ENCODE measurements at places on chromosomes 2 and 18. TPM values are rescaled to one million over a fixed set of nuclear protein-coding genes. Genes with fewer than 3 reads are reported as not detected.

CHAC2 gene
- 4.3 TPM for total RNA-seq

SERPINB12 gene
- not detected for total RNA-seq

L3MBTL4 gene
- 9.7 TPM for total RNA-seq

GRCh38 chr18:24959051-24959476 is 392.9 kb downstream of the ZNF521 start:
- H3K4me1 ChIP-seq = no peaks in the 10 kb centered on the region
- H3K36me3 ChIP-seq = no peaks in the 10 kb centered on the region
- no peak overlapping the region for H3K27ac ChIP-seq
- H3K4me3 ChIP-seq = no peak overlapping the region

DNA sequence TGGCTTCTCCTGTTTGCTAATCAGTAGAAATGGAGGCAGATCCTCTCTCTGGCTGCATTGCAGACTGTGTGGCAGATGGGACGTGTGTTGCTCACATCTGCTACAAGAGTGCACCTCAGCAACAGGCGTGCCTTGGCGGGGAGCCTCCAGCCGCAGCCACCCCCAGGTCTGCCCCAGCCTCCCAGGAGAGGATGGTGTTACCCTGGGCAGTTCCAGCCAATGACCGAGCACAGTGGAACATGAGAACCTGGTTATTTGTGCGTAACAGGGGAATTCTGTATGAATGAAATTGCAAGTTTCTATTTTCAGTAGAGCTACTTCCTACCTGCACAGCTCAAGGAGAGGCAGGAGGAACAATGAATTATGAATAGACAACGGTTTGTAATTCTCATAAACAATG is 130.6 kb upstream of the CBLN2 start:
- no peaks in the 10 kb centered on the region for H3K36me3 ChIP-seq
- no peak for DNase-seq
- H3K27ac ChIP-seq = no peak overlapping the region
- H3K4me3 ChIP-seq = no peak overlapping the region

- no peaks in the 10 kb centered on the region for H3K4me1 ChIP-seq
- no peak overlapping the region for H3K4me3 ChIP-seq
- no peaks in the 10 kb centered on the region for H3K27me3 ChIP-seq
These were observed 204.0 kb downstream of the ARL4C start for GRCh38 chr2:234292962-234293243.

GRCh38 chr2:231475965-231476364 is 11.7 kb upstream of the NCL start:
- H3K4me1 ChIP-seq = no peaks in the 10 kb centered on the region
- no peaks in the 10 kb centered on the region for H3K36me3 ChIP-seq
- no peak overlapping the region for H3K27ac ChIP-seq
- no peak overlapping the region for H3K4me3 ChIP-seq
- no peak for DNase-seq

- no peaks in the 10 kb centered on the region for H3K36me3 ChIP-seq
- H3K27ac ChIP-seq = no peak overlapping the region
- H3K27me3 ChIP-seq = no peaks in the 10 kb centered on the region
- no peaks in the 10 kb centered on the region for H3K4me1 ChIP-seq
These were observed 20.0 kb upstream of the MTCL1 start for GRCh38 chr18:8685141-8685913.

GRCh38 chr2:219281588-219281987 is 2.4 kb downstream of the DNAJB2 start:
- no peak overlapping the region for H3K4me3 ChIP-seq
- H3K27ac ChIP-seq = no peak overlapping the region
- no peak for DNase-seq

- no peaks in the 10 kb centered on the region for H3K4me1 ChIP-seq
- H3K27ac ChIP-seq = no peak overlapping the region
- no peaks in the 10 kb centered on the region for H3K27me3 ChIP-seq
- no peaks in the 10 kb centered on the region for H3K36me3 ChIP-seq
- no peak for DNase-seq
- H3K4me3 ChIP-seq = no peak overlapping the region
These were observed 73.3 kb downstream of the ZNF385B start for GRCh38 chr2:179788104-179788503.

DNA sequence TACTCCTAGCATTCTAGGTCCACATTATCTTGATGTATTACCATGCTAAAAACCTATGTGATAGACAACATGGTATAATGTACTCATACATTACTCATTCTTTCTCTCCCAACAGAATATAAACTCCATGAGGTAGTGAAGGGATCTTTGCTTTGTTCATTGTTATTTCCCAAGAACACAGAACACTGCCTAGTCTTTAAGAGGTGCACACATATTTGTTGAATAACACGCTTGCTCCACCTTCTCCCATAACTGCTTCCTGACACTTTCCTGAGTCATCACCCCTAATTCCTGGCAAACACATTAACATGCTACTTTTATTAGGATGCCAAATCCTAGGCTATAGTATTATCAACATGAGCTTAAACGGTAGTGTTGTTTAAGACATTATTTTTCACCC is 41.3 kb downstream of the REV1 start:
- no peaks in the 10 kb centered on the region for H3K4me1 ChIP-seq
- no peaks in the 10 kb centered on the region for H3K27me3 ChIP-seq
- H3K4me3 ChIP-seq = no peak overlapping the region
- DNase-seq = no peak
- H3K36me3 ChIP-seq = no peaks in the 10 kb centered on the region

DNA sequence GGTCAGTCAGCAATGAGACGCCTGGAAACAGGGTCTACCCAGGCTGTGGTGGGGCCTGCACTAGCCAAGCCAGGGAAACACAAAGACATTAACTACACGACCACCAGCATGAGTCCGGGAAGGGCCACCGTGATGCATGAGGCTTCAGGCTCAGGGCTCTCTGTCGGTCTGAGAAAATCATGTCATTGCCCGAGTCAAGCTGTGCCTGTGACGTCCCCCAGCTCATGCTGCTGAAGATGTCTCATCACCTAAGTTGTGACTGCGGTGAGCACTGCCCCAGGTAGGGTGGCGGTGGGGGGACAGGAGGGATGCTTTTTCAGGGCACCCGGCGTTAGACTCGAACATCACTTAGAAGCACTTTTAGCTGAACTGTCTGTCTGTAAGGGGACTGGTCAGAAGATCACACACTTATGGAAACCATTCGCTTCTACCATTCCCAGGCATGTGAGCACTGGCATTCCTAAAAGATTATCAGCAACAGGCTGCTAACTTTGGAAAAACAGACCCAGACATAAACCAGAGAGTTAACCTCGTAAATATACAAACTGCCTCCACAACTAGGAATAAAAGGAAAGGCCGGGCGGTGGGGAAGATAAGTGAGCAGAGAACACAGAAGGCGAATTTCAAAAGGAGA is 234.5 kb downstream of the HDAC4 start:
- H3K4me3 ChIP-seq = no peak overlapping the region
- H3K27me3 ChIP-seq = no peaks in the 10 kb centered on the region
- H3K27ac ChIP-seq = no peak overlapping the region
- no peaks in the 10 kb centered on the region for H3K36me3 ChIP-seq
- peak; percentile 28 for DNase-seq
- H3K4me1 ChIP-seq = no peaks in the 10 kb centered on the region

GRCh38 chr2:180482696-180483095 is 475.6 kb upstream of the CWC22 start:
- no peak overlapping the region for H3K4me3 ChIP-seq
- no peaks in the 10 kb centered on the region for H3K36me3 ChIP-seq
- no peak for DNase-seq
- H3K4me1 ChIP-seq = no peaks in the 10 kb centered on the region
- H3K27ac ChIP-seq = no peak overlapping the region

DNA sequence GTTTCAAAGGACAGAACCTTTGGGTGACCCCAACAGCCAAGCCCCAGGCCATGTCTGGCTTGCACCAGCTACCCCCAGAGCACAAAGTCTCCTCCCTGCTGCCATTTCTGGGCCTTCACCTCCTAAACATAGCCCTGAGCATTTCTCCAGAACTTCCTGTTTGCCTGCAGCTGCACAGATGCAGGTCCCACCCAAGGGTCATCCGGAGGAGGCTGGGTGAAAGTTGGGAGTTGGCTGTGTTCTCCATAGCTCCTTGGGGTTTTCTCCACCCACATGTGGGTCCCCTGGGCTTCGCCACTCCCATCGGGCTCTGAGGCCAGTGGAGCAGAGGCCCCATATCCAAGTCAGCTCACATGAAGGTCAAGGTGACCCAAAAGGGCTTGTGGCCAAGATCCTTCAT is 4.3 kb downstream of the TNP1 start:
- H3K27me3 ChIP-seq = no peaks in the 10 kb centered on the region
- no peaks in the 10 kb centered on the region for H3K4me1 ChIP-seq
- no peak for DNase-seq
- H3K36me3 ChIP-seq = no peaks in the 10 kb centered on the region
